Activated T-cell treated with anti-CD3 and anti-CD28 coated beads for 4 hours (primary cell): ENCODE measurements at places on chromosomes 7 and 10.

GRCh38 chr10:74343804-74344203 is 192.8 kb downstream of the ADK start:
- no peak for DNase-seq

DNA sequence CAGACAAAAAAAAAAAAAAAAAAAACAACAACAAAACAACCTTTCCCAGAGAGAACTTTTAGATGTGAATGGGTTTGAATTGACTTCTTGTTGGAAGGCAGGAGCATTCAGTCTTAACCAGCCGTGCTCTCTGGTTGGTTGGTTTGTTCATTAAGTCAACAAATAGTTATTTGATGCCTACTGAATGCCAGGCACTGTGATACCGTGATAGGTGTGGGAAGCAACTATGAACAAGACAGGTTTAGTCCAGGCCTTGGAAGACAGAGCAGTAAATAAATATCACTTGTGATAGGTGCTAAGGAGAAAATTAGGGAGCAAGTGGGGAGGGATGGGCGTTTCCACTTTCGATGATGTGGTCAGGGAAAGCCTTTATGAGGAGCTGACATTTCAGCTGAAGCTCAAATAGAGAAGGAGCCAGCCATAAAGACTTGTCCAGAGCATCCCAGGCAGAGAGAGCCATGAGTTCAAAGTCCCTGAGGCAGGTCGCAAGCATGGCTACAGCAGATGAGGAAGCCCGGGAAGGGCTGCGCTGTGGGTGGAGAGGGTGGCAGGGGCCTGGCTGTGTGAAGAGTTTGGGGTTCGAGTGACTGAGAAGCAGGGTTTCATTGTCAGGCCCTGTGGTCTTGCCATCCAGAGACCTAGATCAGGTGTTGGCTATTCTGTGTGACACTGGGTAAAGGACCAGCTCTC is 8.0 kb downstream of the TSPAN15 start:
- no peak for DNase-seq

- DNase-seq: no peak
These were observed 138.3 kb downstream of the EGFR start for GRCh38 chr7:55156919-55157763.

- no peak for DNase-seq
These were observed 2.9 kb upstream of the FGL2 start for GRCh38 chr7:77202481-77202976.

GRCh38 chr10:31644931-31645633 is 283.5 kb downstream of the ARHGAP12 start:
- DNase-seq: no peak

- no peak for DNase-seq
These were observed 275.4 kb downstream of the GRID1 start for GRCh38 chr10:86091216-86091615.

DNA sequence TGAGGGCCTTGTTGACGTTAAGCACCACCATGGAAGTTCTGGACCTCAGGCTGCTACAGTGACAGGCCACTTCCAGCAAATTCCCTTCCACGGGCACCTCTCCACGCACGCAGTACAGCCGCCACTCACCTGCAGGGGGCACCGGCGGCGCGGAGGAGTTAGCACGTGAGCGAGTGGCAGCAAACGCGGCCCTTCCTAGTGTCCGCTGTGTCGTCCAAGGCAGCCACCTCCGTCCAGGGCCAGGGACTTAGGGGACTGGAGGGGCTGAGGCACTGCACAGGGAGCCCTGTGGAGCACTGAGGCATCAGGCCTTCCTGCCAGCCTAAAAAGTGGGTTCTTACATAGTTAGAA is 164.4 kb downstream of the SVIL start:
- DNase-seq: no peak

- no peak for DNase-seq
These were observed 393.4 kb upstream of the NFE2L3 start for GRCh38 chr7:25758559-25758958.

DNA sequence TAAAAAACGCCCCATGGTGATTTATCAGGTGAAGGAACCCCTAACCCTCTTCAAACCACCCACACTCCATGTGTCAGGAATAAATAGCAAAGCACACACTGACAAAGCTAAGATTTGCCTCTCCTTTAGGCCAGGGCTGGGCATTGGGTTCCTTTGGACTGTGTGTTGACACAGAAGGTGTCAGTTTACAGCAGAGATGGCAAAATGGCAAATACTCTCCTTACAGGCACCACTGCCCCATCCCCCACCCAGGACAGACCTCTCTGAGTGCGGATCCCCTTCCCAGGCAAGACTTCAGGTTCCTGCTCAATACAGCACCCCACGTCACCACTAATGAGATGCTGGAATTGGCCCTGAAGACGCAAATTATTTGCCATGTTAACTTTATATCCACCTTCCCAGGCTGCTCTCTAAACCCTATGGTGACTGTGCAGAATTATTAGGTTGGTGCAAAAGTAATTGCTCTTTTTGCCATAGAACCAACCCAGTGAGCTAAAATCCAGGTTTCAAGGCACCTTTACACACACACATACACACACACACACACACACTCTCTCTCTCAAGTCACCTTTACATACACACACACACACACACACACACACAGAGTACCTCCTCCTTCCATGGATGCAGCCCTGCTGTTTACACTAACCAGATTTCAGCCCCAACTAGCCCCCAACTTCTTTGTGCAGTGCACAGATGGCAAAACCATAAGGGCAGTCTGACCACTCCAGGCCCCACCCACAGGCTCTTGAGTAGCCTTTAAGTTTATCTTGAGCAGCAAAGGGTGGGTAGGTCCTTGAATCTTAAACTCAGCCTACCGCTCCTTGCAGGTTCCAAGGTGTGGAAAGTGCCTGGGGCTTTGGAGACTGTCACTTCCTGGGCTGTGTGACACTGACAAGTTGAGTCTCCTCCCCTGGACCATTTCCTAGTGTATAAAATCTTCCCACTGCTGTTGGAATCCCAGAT is 4.0 kb upstream of the ZCCHC24 start:
- no peak for DNase-seq

DNA sequence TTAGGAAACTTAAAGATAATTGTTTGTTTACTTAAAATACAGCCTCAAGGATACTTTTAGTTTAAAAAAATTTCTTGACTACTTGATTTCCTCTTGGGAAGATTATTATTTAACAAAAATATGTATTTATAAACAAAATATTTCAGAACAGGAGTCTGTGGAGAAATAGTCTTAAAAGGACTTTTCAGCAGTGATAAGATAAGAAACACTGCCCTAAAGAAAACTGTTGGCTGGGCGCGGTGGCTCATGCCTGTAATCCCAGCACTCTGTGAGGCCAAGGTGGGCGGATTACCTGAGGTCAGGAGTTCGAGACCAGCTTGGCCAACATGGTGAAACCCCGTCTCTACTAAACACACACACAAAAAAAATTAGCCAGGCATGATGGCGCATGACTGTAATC is 22.6 kb upstream of the HERPUD2 start:
- no peak for DNase-seq

GRCh38 chr7:3558400-3558799 is 257.3 kb downstream of the SDK1 start:
- DNase-seq: no peak

DNA sequence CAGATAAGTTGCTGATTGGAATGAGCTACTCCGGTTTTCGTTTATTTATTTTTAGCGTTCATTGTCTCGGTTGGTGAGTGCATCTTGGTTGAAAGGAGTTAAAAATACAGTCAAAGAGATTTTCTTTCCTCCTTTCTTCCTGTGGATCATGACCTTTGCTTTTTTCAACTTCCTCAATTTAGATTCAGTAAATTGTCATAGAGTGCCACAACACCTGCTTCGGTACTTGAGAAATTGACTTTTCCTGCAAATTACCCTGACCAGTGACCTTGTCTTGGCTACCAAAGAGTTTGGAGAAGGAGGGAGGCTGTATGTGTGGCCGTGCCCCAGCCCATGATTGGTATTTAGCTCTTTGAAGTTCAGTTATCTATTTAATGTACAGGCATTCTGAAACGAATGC is 128.7 kb downstream of the FAM204A start:
- no peak for DNase-seq

GRCh38 chr7:157392256-157393037 is 55.6 kb downstream of the DNAJB6 start:
- DNase-seq: no peak

- DNase-seq: no peak
These were observed 102.2 kb downstream of the MYOF start for GRCh38 chr10:93379731-93380575.

- DNase-seq: no peak
These were observed 973.1 kb downstream of the LRMDA start for GRCh38 chr10:76404531-76404930.

GRCh38 chr10:80050752-80051151 is 27.7 kb upstream of the TMEM254 start:
- no peak for DNase-seq

- DNase-seq: no peak
These were observed 10.2 kb downstream of the KAZALD1 start for GRCh38 chr10:101071885-101072433.

DNA sequence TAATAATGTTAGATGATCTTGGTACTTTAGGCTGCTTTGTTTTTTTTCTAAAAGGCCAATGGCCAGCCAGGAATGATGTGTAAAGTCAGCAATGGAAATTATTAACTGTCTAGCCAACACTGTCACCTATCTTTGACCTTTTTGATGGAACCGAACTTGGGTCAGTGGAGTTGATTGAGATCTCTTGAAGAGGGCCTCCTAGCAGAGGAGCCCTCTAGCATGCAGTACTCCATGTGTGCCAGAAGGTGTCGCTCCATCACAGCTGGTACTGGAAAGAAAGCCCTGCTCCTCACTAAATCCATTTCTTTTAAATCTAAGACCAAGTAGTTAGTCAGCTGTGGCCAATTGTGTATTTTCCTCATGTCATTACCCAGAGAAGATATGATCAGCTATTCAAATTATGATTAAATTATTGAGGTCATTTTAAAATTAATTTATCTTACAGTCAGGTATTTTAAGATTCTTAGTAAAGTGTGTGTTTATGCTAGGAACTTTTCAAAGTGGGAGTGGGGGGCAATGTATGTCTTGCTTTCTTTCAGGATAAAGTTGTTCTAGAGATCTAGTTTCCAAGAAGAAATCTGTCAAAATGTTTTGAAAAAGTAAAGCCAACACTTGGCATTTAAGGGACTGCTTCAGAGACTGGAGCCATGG is 33.1 kb upstream of the CROT start:
- peak; percentile 53 for DNase-seq

DNA sequence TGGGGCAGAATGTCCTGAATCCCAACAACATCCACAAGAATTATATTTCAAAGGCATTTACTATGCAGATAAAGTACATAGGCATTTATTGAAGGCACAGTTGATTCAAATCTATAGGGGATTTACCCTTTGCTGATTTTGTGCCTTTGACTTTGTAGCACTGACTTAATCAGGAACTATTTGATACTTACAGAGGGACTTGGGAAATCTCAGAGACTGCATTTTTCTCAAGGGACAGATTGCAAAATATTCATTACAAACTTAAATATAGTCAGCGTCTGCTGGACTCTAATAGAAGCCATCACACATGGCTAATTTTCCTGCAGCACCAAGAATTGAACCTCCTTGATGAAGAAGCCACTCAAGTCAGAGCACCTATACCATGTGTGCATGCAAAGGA is 44.9 kb downstream of the FAS start:
- no peak for DNase-seq

- no peak for DNase-seq
These were observed 5.0 kb upstream of the HOXA13 start for GRCh38 chr7:27204851-27205322.
